ENCODE measurements at places on chromosomes 1 and 21.

DNA sequence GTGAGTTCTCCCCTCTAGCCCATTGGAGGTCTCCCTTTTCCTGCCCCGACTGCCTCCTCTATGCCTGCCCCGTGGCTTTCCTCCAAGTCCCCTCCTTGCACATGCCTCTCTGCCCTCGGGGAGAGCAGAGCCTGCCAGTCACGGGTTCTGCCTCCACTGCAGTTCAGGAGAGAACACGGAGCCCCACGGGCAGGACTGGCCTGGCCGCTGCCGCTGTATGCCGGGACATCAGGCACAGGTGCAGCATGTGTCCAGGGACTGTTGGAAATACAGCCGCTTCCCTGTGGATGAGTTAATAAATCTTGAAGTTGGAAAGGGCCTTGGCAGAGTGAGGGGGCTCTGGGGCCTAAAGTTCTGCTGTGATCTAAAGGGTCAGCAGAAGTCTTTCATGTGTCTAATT lies 676.6 kb downstream of the MATN1 start:
- DNase-seq = no peak

DNA sequence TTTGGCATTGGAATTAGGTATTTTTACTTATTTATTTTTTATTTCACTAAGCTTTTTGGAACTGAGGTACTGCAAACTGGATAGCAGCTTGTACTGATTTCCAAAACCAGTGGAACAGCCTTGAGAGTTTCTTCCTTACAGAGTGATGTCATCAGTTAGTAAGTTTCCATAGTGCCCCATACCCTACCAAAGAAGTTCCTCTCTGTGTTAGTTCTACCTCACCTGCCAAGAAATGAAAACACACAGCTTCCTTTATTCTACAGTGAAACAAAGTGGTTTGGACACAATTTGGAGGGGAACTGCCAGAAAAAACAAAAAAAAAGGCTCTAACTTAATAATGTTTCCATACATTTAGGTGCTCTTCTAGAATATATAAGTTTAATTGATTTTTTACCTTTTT lies 430.9 kb upstream of the ADGRL2 start:
- DNase-seq = no peak

DNA sequence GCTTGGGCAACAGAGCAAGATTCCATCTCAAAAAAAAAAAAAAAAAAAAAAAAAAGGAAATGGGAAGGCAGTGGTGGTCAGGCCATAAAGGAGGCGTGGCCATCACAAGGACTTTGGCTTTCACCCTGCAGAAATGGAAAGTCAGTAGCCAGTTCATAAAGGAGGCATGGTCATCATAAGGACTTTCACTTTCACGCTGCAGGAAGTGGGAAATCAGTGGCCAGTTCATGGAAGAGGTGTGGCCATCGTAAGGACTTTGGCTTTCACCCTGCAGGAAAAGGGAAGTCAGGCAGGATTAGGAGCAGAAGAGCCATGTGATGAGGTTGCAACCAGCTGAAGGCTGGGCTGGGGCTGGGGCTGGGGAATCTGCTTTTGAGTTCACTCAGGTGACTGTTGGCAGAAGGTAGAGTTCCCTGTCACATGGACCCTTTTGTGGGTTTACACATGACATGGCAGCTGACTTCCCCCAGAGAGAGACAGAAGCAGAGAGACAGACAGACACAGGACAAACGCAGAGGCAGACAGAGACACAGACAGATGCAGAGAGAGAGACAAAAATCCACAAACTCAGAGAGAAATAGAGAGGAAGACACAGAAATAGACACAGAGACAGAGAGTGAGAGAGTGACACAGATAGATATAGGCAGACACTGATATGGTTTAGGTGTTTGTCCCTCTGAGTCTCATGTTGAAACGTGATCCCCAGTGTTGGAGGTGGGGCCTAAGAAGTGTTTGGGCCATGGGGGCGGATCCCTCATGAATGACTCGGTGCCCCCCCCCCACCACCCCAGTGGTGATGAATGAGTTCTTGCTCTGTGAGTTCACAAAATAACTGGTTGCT lies 263.9 kb upstream of the KAZN start:
- no peak for DNase-seq

GRCh38 chr1:101293461-101294051 lies 56.7 kb downstream of the S1PR1 start:
- no peak for DNase-seq

- peak; percentile 75 for DNase-seq
Observed at GRCh38 chr21:26965040-26965906, 1.6 kb downstream of the ADAMTS5 start.

DNA sequence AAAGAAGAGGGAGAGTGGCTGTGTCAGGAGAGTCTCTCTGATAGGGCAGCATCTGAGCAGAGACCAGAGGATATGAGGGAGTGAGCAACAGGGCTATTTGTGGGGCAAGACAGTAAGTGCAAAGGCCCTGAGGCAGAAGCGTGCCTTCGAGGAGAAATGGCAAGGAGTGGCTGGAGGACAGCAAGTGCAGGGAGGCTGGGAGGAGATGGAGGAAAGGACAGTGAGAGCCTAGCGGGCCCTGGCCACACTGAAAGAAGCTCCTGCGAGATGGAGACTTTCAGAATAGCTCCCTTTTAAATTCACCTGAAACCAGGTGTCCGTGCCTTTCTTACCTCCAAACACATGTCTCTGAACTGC lies 25.2 kb downstream of the EXOC8 start:
- DNase-seq = no peak

GRCh38 chr1:147726168-147726567 lies 34.2 kb downstream of the GJA5 start:
- DNase-seq = no peak

DNA sequence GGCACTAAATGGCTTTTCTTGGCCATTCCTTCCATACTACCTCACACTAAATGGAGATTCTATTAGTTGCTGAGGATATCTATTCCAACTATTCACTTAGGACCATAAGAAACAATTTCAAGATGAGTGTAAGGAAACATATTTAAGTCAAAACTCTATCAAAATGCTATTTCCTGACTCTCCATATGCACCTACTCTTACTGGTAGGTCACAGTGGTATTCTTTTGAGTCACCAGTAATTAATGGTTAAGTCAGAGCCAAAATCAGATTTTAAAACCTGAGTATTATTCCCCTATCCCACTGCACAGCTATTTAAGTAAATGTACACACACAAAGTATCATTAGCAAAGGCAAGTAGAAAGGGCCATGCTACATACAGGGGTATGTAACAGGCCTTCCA lies 50.3 kb downstream of the ARID4B start:
- DNase-seq = no peak

All from left ventricle myocardium superior (tissue), 1 donor.